ENCODE measurements at places on chromosomes 16 and 17.

DNA sequence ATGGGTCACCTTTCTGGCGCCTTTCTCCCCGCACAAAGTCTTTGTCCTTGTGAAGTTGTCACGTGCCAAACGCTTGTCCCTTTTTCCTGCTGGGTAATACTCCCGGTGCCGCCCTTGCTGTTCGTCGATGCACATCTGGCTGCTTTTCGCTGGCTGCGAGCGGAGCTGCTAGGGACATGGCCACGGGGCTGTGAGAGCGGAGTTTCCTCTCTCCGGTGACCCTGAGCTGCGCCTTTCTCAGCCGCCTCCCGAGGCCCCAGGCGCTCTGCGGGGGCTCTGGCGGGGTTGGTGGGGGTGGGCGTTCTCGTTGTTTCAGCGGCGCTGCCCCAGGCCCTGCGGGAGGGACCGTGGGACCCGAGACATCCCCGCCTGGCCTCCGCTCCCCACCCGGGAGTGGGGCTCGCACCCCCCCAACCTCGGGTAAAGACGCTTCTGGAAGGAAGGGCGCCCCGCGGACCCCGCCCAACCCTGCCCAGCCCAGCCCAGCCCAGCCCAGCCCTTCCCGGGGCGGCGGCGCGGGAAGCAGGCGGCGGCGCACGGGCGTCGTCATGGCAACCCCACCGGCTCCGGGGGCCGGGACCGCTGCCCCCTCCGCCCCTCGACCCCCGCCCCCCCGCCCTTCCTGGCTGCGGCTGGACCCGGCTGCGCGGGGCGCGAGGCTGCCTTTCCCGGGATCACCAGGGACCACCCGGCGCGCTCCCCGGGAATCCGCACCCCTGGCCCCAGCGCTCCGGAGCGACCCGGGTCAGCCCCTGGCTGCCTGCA, 12.3 kb downstream of the CHMP6 start:
- no peak for DNase-seq

DNA sequence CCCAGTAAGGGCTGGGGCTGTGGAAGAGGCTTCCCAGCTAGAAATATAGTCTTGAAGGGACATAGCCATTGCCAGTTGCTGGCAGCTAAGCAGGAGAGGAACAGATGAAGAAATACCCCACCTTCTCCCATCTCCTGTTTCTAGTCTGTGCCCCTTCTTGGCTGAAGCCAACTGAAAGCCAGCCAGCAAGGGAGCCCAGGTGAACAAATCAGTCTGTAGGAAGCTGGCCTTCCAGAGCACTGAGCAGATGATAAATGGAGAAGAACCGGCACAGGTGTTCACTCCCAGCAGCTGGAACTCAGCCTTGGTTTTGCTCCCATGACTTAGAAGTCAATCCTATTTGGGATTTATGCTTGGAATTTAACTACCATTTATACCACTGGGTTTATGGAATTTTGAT, 69.2 kb upstream of the DHX40 start:
- DNase-seq = no peak

GRCh38 chr16:81639348-81639747, 139.7 kb upstream of the PLCG2 start:
- DNase-seq = no peak

DNA sequence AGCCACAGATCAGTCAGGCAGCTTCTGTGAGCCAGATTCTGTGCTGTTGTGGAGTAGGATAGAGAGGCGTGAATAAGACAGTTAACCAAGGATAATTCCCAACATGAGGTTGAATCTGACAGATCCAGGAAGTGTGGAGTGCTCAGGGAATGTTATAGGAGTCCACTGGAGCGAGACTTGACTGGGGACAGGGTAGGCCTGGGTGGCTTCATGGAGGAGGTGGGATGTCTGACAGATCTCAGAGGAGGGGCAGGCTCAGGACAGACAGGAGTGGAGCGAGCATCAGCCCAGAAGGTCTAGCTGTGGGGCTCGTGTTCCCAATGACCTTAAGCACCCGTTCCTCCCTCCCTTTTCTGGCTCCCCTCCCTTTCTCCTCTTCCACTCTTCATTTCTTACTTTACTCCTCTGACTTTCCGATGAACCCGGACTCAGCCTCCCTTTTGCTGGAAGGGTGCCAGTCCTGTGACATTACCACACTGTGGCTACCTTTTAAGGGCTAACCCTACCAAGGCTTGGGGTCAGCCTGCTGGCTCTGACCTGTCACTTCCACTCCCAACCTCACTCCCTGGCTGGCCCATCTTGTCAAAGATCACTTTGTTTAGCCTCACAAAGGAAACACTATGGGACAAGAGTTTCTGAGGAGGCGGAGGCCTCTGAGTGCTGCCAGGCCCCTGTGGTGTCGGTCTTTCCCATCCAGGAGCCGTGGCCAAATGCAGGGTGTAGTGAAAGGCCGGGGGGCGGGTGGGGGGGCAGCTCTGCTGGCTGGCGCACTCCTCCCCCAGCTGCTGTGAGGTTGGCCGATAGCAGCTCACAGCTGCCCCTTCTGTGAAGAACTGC, 28.5 kb upstream of the EFCAB13 start:
- DNase-seq = no peak

GRCh38 chr16:11249233-11250061, 6.6 kb downstream of the SOCS1 start:
- DNase-seq = no peak

DNA sequence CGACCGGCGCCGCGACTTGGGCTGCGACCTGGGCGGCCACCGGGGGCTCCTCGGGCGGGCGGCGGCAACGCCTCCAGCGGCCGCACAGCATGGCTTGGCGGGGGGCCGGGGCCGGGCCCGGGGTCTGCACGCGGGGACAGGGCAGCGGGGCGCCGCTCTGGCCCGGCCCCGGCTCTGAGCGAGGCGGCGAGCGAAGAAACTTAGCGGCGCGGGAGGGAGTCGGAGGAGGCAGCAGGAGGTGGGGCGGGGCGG, at the start of gene PLCD3:
Gene PLCD3, minus strand, starts transcription at position 196 of the 252 bp plus-strand sequence. Its CDS starts 105 bp downstream, at position 91.
- no peak for DNase-seq

DNA sequence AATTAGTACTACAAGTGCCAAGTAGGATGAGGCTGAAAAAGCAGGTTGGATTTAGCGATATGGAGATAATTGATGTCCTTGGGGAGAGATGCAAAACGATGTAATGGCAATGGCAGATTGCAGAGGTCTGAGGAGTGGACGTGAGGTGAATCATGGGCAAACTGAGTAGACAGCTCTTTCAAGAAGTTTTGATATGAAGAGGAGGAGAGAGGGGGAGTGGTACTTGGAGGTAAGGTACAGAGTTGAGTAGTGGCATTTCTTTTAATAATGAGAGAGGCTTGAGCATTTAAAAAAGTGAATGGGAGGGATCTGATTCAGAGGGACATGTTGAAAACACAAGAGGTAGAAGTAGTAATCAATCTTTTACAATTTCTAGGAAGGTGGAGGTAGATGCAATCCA, 17.7 kb upstream of the VPS4A start:
- DNase-seq = no peak

DNA sequence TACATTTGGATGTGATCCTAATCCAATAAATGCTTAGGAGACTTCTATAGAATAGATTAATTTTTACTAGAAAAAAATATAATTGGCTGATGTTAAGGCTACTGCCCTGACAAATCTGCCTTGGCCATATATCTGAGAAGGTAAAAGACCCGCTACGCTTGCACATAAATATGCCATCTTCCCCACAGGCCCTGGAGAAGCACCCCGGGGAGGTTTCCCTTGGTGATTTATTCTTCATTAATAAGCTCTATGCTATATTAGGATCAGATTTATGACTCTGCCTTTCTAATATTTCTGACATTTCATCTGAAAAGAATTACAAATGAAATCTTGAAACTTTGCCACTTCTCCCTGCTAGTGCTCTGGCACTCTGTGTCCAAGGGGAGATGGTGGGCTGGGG, 27.4 kb upstream of the MEOX1 start:
- no peak for DNase-seq

DNA sequence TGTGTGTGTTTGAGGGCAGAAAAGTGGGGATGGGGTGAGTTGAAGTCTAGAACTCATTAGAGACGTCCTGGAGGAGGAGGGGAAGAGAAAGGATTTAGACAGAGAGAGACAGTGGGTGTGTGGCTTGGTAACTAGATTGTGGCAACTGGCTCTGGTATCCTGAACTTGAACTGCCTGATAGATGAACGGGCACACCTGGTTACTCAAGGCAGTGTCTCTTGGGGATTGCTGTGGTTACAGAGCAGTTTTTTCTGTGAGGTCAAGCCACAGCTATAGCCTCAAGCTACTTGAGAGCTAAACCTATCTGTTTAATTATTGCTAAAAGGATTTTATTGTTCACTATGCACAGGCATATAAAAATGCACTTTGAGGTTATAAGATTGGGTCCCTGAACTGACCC, 29.8 kb upstream of the MYH2 start:
- no peak for DNase-seq

DNA sequence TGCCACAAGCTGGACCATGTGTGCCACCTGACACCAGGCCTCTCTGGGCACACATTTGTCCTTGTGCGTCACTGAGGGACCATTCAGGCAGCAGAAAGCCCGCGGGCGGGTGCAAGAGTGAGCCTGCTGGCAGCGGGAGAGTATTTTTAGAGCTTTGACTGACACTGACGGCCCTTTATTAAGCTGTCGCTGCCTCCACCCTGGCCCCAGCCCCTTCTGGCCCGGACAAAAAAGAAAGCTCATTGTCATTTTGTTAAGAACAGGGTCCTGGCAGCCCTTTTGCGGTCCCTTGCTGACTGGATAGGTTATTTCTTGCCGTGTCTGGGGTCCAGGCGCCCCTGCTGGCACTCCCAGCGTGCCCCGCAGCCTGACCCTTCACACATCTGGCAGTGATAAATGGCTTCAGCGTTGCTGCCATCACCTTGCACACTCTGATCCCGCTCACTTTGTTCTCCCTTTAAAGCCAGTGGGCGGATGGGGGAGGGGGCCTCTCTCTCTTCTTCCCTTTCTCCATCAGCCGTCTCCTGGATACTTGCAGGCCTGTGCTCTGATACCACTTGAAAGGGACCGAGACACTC, 78.4 kb upstream of the NKD1 start:
- DNase-seq = no peak

- no peak for DNase-seq
Observed at GRCh38 chr17:44757045-44757917, 1.5 kb upstream of the ADAM11 start.
